ENCODE measurements at places on chromosomes 5 and 9.

DNA sequence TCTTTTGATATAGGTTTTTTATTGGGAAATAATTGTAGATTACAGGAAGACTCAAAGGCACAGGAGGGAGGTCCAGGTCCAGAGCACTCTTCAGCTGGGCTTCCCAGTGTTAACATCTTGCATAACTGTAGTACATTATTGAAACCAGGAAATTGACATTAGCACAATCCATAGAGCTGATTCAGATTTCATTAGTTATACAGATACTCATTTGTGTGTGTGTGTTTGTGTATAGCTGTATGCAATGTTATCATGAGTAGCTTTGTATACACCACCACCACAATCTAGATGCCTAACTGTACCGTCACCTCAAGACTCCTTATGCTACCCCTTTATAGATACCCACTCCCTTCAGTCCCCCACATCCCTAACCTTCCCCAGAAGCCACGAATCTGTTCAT lies 47.9 kb downstream of the SLC36A1 start:
- no peaks in the 10 kb centered on the region for H3K27me3 ChIP-seq
- no peak overlapping the region for H3K27ac ChIP-seq
- no peaks in the 10 kb centered on the region for H3K4me1 ChIP-seq
- H3K4me3 ChIP-seq, result no peak overlapping the region
- no peaks in the 10 kb centered on the region for H3K36me3 ChIP-seq

- peak overlapping the region; percentile 18 for H3K27ac ChIP-seq
- no peak for DNase-seq
- H3K4me1 ChIP-seq, result peaks cover 50% of the 10 kb centered on the region
- peaks cover 3% of the 10 kb centered on the region for H3K36me3 ChIP-seq
- no peaks in the 10 kb centered on the region for H3K27me3 ChIP-seq
Measured at GRCh38 chr9:36456480-36457065, 56.5 kb upstream of the RNF38 start.

- H3K27me3 ChIP-seq, result no peaks in the 10 kb centered on the region
- no peak overlapping the region for H3K4me3 ChIP-seq
- peaks cover 9% of the 10 kb centered on the region for H3K36me3 ChIP-seq
- no peaks in the 10 kb centered on the region for H3K4me1 ChIP-seq
- no peak for DNase-seq
Measured at GRCh38 chr5:41770799-41771198, 99.4 kb downstream of the OXCT1 start.

GRCh38 chr5:124444147-124444775 lies 302.2 kb downstream of the ZNF608 start:
- no peaks in the 10 kb centered on the region for H3K4me1 ChIP-seq
- no peak for DNase-seq
- no peak overlapping the region for H3K27ac ChIP-seq
- H3K36me3 ChIP-seq, result no peaks in the 10 kb centered on the region
- H3K27me3 ChIP-seq, result no peaks in the 10 kb centered on the region

DNA sequence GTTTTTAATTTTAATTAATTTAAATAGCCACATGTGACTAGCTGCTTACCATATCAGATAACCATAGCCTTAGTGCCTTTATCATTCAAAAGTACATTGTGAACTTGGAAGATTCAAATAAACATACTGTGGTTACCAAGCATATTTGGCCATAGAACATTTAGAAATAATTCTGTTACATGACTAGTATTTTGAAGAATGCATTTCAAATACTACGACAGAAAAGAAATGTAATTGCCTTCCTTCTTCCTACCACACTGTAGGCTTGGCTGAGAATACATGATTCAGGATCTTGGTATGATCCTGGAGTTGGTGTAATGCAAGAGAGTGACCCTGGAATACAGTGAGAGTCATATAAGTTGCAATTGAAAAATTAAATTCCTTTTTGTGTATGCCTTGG lies 109.7 kb upstream of the PCA3 start:
- peaks cover 4% of the 10 kb centered on the region for H3K4me1 ChIP-seq

DNA sequence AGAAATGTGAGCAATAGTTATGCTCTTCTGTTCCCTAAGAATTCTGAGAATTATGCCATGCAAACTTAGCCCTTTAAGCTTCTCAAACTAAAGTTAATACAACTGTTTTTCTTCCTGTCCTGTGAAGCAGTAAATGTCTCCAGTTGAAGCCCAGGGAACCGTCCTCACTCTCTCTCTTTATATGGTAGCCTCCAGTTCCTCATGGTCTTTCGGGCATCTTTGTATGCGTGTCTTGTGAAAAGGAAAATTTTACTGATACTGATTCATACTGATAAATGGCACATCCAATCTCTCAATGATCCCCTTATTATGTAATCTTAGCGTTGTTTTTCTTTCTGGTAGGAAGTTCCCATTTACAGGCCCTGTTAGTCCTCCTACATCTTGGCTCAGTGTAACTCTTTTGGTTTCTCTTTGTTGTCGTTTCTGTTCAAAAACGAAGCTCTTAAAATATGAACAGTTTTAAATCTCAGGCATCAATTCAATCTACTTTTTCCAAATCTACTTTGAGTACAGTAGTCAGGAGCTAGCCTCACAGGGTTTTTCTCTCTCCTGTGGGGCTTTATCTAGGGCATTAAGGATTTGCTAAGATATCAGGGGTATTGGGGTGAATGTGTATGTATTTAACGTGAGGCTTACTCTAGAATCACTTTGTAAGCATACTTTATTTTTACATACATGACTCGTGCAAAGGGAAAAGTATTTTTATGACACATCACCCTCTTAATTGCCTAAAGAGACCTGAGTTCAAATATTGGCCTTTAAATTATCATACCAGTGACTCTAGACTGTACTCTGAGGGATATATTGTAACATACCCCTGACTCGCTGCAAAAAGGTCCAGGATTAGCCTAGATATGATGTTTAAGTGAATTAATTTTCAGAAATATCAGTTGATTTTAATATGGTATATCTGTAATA lies 258.0 kb downstream of the NR3C1 start:
- H3K27me3 ChIP-seq, result no peaks in the 10 kb centered on the region
- H3K36me3 ChIP-seq, result peaks cover 8% of the 10 kb centered on the region
- no peak overlapping the region for H3K27ac ChIP-seq
- no peak overlapping the region for H3K4me3 ChIP-seq

DNA sequence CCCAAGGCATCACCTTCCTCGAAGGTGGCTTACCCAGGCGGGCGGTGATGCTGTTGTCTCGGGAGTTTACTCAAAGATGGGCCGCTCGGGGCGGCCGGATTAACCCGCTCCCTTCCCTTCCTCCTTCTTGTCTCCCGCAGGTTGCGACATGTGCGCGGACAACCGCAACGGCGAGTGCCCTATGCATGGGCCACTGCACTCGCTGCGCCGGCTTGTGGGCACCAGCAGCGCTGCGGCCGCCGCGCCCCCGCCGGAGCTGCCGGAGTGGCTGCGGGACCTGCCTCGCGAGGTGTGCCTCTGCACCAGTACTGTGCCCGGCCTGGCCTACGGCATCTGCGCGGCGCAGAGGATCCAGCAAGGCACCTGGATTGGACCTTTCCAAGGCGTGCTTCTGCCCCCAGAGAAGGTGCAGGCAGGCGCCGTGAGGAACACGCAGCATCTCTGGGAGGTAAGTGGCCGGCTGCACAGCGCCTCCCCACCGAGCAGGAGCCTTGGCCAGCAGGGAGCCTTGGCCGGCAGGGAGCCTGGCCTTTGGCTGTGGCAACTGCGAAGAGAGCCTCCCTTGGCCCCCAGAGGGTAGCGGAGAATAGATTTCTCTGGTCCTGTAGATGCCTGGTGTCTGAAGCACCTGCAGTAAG lies 10.6 kb downstream of the PRDM6 start:
- no peaks in the 10 kb centered on the region for H3K36me3 ChIP-seq
- H3K4me1 ChIP-seq, result peaks cover 6% of the 10 kb centered on the region
- no peak overlapping the region for H3K4me3 ChIP-seq

GRCh38 chr9:119332522-119332921 lies 36.7 kb downstream of the BRINP1 start:
- H3K4me3 ChIP-seq, result no peak overlapping the region
- H3K27ac ChIP-seq, result no peak overlapping the region
- DNase-seq, result no peak
- no peaks in the 10 kb centered on the region for H3K4me1 ChIP-seq
- no peaks in the 10 kb centered on the region for H3K27me3 ChIP-seq
- no peaks in the 10 kb centered on the region for H3K36me3 ChIP-seq

- H3K4me1 ChIP-seq, result no peaks in the 10 kb centered on the region
- DNase-seq, result no peak
- H3K27ac ChIP-seq, result no peak overlapping the region
- no peak overlapping the region for H3K4me3 ChIP-seq
Measured at GRCh38 chr5:147796556-147797308, 14.2 kb upstream of the JAKMIP2 start.

GRCh38 chr5:135996611-135997010 lies 32.2 kb upstream of the TGFBI start:
- no peak overlapping the region for H3K27ac ChIP-seq
- DNase-seq, result no peak
- H3K4me1 ChIP-seq, result peaks cover 2% of the 10 kb centered on the region
- no peaks in the 10 kb centered on the region for H3K27me3 ChIP-seq

GRCh38 chr5:167049043-167049663 lies 1242.3 kb upstream of the WWC1 start:
- DNase-seq, result no peak
- H3K4me3 ChIP-seq, result no peak overlapping the region
- no peak overlapping the region for H3K27ac ChIP-seq

GRCh38 chr9:128231638-128232527 lies 28.7 kb downstream of the DNM1 start:
- DNase-seq, result no peak
- H3K4me3 ChIP-seq, result no peak overlapping the region
- no peaks in the 10 kb centered on the region for H3K4me1 ChIP-seq

DNA sequence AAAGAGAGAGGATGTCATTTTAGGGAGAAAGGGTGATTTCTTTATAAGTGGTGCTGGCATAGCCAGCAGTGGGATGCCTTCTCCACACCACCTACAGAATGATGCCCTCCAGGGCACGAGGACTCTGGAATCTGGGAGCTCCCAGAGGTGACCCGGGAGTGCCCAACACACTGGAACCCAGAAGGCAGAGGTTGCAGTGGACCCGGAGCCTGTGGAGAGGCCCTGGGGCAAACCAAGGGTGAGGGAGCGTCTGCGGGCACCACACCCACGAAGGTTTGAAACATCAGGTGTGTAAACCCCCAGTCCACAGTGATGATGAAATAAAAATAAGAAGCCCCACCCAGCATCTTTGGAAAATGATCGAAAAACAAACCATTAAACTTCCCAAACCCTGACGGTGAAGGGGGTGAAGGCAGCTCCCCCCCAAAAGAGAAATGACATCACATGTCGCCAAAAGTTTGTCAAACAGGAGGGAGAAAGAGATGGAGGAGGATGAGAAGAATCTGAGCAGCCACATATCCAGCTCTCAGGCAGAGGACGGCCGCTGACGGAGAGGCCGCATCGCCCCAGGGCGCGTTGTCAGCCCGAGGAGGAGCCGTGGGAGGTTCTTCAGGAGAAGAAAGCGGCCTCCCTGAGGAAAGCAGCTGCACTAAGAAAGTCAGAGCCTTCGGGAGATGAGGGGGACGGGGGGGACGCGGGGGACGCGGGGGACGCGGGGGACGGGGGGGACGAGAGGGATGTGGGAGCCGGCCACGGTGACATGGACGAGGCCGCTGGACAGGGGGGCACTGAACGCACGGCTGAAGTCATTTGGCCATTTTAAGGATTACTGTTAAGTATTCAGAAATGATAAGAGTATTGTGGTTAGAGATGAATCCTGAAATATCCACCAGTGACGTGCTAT lies 43.1 kb upstream of the NSMF start:
- no peak overlapping the region for H3K4me3 ChIP-seq
- H3K27me3 ChIP-seq, result no peaks in the 10 kb centered on the region
- no peak overlapping the region for H3K27ac ChIP-seq
- no peaks in the 10 kb centered on the region for H3K4me1 ChIP-seq
- H3K36me3 ChIP-seq, result no peaks in the 10 kb centered on the region
- no peak for DNase-seq

DNA sequence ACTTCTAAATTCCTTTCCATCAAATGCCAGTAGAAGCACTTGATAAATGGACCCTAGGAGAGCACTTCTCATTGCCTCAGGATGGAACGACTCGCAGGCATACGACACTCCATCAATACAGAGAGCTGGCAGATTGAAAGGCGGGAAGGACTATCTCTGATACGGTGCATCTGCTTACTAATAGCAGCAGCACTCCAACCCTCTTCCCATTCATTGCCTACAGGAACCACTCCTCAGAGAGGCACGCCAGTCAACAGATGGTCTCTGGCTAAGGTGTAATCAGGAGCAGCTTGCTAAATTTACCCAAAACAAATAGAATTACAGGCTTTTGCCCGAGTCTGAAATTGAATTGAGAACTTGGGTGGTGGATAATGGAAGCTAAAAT lies 168.1 kb downstream of the EFNA5 start:
- H3K36me3 ChIP-seq, result no peaks in the 10 kb centered on the region
- no peak for DNase-seq
- H3K4me1 ChIP-seq, result no peaks in the 10 kb centered on the region
- no peak overlapping the region for H3K27ac ChIP-seq
- no peak overlapping the region for H3K4me3 ChIP-seq

DNA sequence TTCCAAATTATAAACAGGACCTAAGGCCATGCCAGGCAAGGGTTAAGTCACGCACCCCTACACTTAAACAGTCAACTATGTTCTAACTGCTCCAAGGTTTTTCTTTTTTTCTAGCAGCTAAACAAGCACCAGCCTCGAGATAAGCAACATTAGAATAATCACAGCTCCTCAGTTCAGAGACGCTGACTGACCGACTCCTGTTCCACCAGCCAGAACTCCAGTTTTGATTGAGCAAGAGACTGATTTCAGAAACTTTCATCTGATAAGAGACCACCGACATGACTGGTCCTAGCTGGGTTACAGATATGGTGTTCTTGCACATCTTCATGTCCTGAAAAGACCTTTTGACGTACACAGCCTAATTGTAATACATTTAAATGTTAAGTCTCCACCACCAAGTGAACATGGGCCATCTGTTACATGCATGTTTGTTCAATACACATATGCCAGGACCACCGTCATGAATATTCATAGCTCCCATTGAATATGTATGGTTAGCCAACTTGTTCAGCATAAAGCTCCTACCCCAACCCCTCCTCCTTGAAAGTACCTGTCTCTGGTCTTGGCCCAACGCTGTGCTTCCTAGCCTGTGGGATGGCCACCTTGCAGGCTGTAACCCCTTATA lies 23.7 kb upstream of the OTULINL start:
- DNase-seq, result no peak
- no peaks in the 10 kb centered on the region for H3K36me3 ChIP-seq
- peaks cover 20% of the 10 kb centered on the region for H3K4me1 ChIP-seq
- no peak overlapping the region for H3K27ac ChIP-seq

DNA sequence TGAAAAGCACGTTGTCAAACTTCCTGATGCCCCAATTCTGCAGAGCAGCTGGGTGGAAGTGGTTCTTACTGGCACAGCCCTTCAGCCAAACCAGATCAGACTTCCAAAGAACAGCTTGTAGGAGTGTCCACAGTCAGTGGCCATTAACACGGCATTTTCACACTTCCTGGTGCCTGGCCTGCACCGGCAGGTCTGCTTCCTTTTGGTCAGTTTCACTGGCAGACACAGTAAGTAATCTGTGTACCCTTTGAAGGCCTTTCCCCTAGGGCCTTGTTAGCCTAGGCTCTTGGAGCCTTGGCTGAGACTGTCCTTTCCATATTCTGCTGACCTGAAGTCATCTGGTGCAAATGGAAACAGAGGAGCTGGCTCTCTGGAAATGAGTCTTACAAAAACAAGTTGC lies 297.5 kb upstream of the TNC start:
- H3K27ac ChIP-seq, result no peak overlapping the region
- H3K4me1 ChIP-seq, result no peaks in the 10 kb centered on the region
- no peak overlapping the region for H3K4me3 ChIP-seq
- no peaks in the 10 kb centered on the region for H3K36me3 ChIP-seq
